Endothelial cell (in vitro differentiated cells): ENCODE measurements at places on chromosomes 6 and 20. TPM values are rescaled to one million over a fixed set of nuclear protein-coding genes. Genes with fewer than 3 reads are reported as not detected.
A peak's percentile ranks its signal among the peaks of the same experiment; 100 is the strongest.

The UST gene
- 23.2 TPM for total RNA-seq

- H3K27ac ChIP-seq, result peak overlapping the region; percentile 96
- no peaks in the 10 kb centered on the region for H3K27me3 ChIP-seq
- H3K36me3 ChIP-seq, result no peaks in the 10 kb centered on the region
- DNase-seq, result no peak
- no peak overlapping the region for H3K4me3 ChIP-seq
- H3K4me1 ChIP-seq, result peaks cover 48% of the 10 kb centered on the region
These were observed 57.2 kb downstream of the LYRM4 start for GRCh38 chr6:5203546-5203945.

DNA sequence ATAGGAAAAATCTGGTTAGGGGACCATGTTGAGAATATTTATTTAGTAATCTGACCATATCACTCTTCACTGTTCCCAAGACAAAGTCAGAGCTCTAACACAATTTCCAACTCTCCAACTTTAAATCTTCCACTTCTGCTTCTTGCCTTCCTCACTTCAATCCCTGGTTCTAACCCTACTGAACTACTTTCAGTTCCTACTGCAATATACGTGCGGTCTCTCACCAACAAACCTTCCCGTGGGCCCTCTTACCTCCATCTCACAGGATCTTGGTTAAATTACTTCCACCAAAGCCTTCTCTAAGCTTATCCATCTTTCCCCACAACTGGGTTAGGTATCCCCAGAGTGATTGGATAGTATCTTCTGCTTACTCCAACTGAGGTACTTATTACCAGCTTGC, 8.0 kb downstream of the EIF2S2 start:
- peak overlapping the region; percentile 44 for H3K27ac ChIP-seq
- H3K36me3 ChIP-seq, result peaks cover 45% of the 10 kb centered on the region
- peak overlapping the region; percentile 44 for H3K4me3 ChIP-seq
- H3K4me1 ChIP-seq, result peaks cover 32% of the 10 kb centered on the region
- peaks cover 2% of the 10 kb centered on the region for H3K27me3 ChIP-seq
- no peak for DNase-seq

DNA sequence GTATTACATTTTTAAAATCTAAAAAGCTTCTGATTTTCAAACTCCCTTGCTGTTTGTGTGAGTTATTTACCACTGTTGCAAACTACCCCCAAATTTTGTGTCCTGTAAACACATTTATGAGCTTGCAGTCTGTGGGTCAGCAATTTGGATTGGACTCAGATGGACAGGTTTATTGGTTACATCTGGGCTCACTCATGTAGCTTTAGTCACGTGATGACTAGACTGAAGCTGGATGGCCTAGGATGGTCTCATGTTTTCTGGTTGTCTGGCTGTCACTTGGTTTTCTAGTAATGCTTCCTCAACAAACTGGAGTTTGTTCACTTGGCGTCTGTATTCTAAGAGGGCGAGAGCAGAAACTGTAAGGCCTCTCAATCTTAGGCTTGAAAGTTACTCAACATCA, 12.2 kb upstream of the C6orf58 start:
- H3K36me3 ChIP-seq, result no peaks in the 10 kb centered on the region
- no peaks in the 10 kb centered on the region for H3K27me3 ChIP-seq
- no peak for DNase-seq
- no peak overlapping the region for H3K4me3 ChIP-seq
